ENCODE measurements at places on chromosomes 4 and X. TPM values are rescaled to one million over a fixed set of nuclear protein-coding genes. Genes with fewer than 3 reads are reported as not detected.

DNA sequence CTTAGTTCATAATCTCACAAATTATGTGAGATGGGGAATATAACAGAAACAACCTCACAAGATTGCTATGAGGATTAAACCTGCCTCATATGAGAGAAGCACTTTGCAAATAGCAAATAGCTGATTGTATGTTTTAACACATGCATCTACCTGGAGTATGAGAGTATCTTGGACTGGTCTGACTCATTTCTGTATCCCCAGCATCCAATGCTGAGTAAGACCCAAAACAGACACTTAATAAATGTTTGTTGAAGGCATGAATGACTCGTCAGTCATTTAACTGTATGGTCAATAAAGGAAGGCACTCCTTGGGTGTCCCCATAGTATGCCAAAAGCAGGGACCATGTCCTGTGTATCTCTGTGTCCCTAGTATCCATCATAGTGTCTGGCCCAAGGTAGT lies 350.9 kb upstream of the F9 start:
- no peak overlapping the region for H3K27ac ChIP-seq
- no peak for DNase-seq
- H3K4me1 ChIP-seq = no peaks in the 10 kb centered on the region
- no peak overlapping the region for H3K4me3 ChIP-seq
- no peaks in the 10 kb centered on the region for H3K27me3 ChIP-seq
- no peaks in the 10 kb centered on the region for H3K36me3 ChIP-seq

DNA sequence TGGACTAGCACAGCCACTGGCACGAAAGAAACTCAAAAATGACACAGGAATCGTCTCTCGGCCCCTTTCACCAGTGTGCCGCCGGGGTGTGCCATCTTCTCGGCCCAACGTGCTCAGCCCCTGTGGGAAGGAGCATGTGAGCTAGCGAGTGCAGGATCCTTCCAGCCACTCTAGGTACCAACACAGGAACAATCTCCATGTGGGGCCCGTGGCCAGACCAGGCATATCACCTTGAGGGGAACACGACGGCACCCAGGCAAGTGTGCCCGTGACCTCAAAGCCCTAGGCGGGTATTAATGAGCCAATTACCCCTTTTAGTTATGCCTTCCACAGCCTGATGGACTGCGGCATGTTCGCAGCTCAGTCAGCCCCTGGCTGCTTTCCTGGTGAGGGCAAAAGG lies 231.5 kb downstream of the FAT4 start:
- peaks cover 14% of the 10 kb centered on the region for H3K4me1 ChIP-seq
- DNase-seq = no peak
- peak overlapping the region; percentile 48 for H3K27ac ChIP-seq
- H3K36me3 ChIP-seq = no peaks in the 10 kb centered on the region
- H3K4me3 ChIP-seq = no peak overlapping the region

DNA sequence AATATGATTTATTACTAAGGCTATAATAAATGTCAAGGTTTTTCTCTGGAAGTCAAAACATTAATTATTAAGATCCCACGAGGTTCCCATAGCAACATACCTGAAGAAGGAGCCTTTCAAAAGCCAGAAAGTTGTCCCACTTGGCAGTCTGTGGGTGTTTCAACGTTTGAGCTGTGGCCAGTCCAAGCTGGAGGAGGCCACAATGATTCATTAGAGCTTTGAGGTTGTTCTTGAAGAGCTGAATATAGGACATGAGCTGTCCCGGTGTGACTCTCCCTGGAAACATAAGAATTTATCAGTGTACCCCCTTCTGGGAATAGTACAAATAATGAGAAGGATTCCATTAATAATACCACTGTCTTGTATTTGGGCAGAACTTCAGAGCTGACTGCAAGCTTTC lies 92.1 kb downstream of the SCFD2 start:
- H3K4me1 ChIP-seq = no peaks in the 10 kb centered on the region
- H3K27me3 ChIP-seq = no peaks in the 10 kb centered on the region
- DNase-seq = no peak
- no peak overlapping the region for H3K4me3 ChIP-seq
- no peak overlapping the region for H3K27ac ChIP-seq

- DNase-seq = no peak
- peaks cover 18% of the 10 kb centered on the region for H3K4me1 ChIP-seq
- H3K36me3 ChIP-seq = peaks cover 37% of the 10 kb centered on the region
Measured at GRCh38 chr4:7784131-7784870, 155.4 kb downstream of the AFAP1 start.

- H3K36me3 ChIP-seq = no peaks in the 10 kb centered on the region
- H3K27me3 ChIP-seq = no peaks in the 10 kb centered on the region
- peaks cover 13% of the 10 kb centered on the region for H3K4me1 ChIP-seq
- no peak overlapping the region for H3K4me3 ChIP-seq
- DNase-seq = no peak
- H3K27ac ChIP-seq = no peak overlapping the region
Measured at GRCh38 chr4:78683352-78683751, 92.8 kb upstream of the BMP2K start.

DNA sequence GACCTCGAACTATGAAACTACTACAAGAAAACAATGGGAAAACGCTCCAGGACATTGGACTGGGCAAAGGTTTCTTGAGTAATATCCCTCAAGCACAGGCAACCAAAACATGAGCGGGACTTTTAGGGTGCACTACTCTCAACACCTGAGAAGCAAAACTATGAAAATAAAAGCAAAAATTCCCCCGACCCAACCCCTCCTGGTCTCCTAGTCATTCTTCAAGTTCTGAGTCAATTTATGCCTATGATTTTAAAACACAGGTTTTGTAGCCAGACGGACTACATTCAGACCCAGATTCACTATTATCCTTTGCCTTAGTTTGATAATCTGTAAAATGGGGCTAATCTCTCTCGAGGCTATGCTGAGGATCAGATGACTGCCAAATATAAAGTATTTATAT lies 97.0 kb downstream of the SOWAHB start:
- peaks cover 24% of the 10 kb centered on the region for H3K4me1 ChIP-seq
- no peak for DNase-seq
- H3K27ac ChIP-seq = no peak overlapping the region
- no peaks in the 10 kb centered on the region for H3K27me3 ChIP-seq
- H3K36me3 ChIP-seq = peaks cover 4% of the 10 kb centered on the region

DNA sequence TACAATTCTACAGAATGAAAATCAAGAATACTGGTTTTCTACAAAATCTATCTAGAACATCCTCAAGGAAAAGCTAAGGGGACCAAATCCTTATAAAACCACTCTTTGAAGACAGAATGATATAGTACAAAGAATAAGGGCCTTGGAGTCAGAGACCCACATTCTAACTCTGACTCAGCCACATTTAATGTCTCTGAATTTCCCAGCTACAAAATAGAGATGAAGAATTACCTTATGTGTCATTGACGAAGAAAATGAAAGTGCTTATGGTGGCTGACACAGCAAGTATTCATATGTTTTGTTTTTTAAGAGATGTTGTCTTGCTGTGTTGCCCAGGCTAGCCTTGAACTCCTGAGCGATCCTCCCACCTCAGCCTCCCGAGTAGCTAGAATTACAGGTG lies 35.9 kb upstream of the CXorf38 start:
- peaks cover 8% of the 10 kb centered on the region for H3K4me1 ChIP-seq
- H3K36me3 ChIP-seq = peaks cover 18% of the 10 kb centered on the region
- H3K4me3 ChIP-seq = no peak overlapping the region
- no peaks in the 10 kb centered on the region for H3K27me3 ChIP-seq

- H3K27me3 ChIP-seq = peaks cover 4% of the 10 kb centered on the region
- no peak overlapping the region for H3K27ac ChIP-seq
- H3K36me3 ChIP-seq = no peaks in the 10 kb centered on the region
- H3K4me1 ChIP-seq = peaks cover 5% of the 10 kb centered on the region
Measured at GRCh38 chrX:100931218-100931924, 2.7 kb upstream of the XKRX start.

HCFC1 gene
- total RNA-seq = 74.8 TPM

PPP1R2C gene
- not detected for total RNA-seq

CENPVL1 gene
- total RNA-seq = not detected
